Non-pigmented ciliary epithelial cell (primary cell): ENCODE measurements at places on chromosomes 12 and 14.

DNA sequence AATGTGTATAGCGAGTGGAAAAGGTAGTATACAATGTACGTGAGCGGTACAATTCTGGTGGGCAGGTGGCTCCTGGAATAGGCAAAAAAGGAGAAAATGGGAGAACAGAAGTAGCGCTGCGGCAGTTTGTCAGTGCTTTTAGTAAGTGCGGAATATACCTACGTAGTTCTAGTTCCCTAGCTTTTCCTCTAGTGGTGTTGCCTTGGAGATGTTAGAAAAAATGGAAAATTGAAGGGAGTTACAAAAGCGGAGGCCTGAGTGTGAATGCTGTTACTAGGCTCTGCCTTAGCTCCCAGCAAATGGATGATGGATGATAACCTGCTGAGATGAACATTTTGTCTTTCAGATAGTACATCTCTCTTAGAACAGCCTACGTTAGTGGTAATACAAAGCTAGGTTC, 1.1 kb downstream of the TTC8 start:
- no peak for DNase-seq

GRCh38 chr12:108629824-108630476, 3.7 kb downstream of the SELPLG start:
- DNase-seq = peak; percentile 70

- no peak for DNase-seq
Observed at GRCh38 chr12:91702843-91703425, 442.7 kb downstream of the BTG1 start.

- no peak for DNase-seq
Observed at GRCh38 chr12:43676183-43676813, 82.3 kb downstream of the PUS7L start.

GRCh38 chr12:118256352-118256751, 116.4 kb downstream of the TAOK3 start:
- DNase-seq = no peak

GRCh38 chr12:75236206-75236605, 26.6 kb upstream of the KCNC2 start:
- no peak for DNase-seq

- DNase-seq = no peak
Observed at GRCh38 chr12:21950649-21951048, 9.4 kb upstream of the ABCC9 start.

DNA sequence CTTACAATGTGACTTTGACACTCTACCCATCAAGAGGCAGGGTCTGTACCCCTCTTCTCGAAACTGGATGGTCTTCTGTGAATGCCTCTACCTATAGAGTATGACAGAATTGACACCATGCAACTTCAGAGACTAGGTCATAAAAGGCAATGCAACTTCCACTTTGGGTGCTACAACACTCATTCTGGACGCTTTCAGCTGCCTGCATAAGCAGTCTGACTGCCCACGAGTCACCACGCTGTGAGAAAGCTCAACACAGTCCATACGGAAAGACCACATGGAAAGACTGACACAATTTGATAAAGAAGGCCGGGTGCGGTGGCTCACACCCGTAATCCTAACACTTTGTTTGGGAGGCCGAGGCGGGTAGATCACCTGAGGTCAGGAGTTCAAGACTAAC, 14.9 kb downstream of the SLC7A7 start:
- DNase-seq = no peak

DNA sequence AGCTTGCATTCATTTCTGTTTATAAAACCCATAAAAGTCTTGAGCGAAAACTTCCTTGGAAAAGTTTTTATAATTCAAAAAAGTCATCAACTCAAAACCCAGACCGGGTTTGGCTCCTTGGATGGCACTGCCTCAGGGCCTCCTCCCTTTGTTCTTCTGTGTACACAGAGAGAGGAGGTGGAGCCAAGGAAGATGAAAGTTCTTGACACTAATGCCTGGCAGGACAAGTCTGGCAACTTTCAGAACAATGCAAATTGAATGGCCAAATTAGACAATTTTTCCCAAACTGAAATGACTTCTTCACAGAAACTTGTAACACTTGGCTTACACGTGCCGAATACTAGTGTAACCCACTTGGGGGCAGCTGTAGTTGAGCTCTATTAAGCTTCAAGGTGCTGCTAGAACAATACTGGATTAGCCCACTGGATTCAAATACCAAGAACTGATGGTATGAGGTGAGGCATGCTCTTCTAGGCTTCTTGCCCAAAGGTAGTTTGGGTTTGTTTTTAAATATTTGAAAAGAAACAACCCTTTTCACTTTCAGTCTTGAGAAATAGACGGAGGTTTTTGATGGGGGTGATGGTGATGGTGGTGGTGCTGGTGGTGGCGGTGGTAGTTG, 86.6 kb upstream of the FRMD6 start:
- DNase-seq = no peak

DNA sequence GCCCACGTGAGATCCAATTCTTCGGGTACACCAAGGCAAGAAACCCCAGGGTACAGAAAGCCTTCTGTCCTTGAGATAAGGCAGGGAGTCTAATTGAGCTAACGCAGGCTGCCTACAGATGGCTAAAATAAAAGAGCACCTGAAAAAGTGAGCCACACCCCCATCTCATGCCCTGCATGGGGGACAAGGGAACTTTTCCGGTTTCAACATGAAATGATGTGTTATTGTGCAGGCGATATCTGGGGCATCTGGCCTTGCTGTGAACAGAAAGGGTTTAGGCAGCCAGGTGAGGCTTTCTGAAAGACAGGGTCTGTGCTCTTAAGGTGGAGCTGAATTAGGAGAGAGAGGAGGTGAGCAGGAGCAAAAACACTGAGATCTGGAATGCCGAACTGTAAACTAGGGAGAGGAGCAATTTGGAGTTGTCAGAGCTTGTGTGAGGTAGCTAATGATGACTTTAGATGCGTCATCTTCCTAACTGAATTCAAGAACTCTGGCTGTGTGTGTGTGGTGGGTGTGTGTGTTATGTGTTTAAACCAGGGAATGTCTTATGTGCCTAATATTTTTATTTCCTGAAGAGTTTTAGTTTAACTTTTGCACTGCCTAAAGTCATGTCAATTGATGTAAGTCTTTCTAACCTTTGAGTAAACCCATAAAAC, 20.1 kb upstream of the LDHB start:
- DNase-seq = no peak

DNA sequence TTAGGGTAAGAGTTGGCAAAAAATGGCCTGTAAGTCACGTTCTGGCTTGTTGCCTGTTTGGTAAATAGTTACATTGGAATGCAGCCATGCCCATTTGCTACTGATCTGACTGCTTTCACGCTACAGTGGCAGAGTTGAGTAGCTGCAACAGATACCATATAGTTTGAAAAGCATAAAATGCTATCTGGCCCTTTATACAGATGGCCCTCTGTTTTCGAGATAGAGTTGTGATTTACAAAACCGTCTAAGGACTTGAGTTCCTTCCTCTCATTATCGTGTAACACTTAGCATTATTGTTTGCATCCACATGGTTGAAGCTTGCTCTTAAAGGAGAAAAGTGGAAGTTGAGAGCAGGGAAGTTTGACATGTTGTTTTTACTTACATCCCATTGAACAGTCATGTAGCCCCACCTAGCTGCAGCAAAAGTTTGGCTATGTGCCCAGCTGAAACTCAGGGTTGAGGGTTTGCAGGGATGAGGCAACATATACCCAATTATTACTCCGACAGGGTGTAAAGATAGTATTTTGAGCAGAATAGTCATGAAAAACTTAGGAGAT, 11.3 kb upstream of the SCFD1 start:
- DNase-seq = no peak

DNA sequence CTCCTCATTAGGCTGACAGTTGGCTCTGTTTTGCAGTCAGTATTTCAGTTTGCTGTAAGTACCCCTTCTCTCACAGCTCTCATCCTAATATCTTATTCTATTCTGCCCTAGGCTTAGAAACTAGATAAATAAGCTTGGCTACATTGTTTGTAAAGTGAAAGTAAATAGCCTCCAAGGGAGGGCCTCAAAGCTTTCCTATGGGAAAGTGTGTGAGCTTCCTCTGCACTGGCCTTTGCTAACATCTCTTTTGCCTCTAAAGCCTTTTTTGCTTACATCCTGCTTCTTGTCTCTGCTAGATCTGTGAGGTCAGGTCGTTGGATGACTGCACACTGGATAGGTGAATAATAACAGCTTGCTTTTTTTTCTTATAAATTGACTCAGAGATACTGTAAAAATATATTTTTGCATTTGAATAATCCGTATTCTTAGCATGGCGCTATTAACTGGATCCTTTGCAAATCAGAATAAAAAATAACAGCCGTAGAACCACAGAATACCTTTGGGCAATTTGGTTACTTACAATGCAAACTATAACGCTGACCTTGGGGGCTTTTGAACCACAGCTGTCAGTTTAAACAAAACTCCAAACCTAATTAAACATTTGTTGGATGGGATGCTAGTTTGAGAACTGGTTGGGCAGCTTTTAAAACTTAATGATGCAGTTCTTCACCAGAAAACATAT, 55.1 kb downstream of the TTC6 start:
- no peak for DNase-seq

- no peak for DNase-seq
Observed at GRCh38 chr12:41055875-41056577, 132.1 kb upstream of the PDZRN4 start.

DNA sequence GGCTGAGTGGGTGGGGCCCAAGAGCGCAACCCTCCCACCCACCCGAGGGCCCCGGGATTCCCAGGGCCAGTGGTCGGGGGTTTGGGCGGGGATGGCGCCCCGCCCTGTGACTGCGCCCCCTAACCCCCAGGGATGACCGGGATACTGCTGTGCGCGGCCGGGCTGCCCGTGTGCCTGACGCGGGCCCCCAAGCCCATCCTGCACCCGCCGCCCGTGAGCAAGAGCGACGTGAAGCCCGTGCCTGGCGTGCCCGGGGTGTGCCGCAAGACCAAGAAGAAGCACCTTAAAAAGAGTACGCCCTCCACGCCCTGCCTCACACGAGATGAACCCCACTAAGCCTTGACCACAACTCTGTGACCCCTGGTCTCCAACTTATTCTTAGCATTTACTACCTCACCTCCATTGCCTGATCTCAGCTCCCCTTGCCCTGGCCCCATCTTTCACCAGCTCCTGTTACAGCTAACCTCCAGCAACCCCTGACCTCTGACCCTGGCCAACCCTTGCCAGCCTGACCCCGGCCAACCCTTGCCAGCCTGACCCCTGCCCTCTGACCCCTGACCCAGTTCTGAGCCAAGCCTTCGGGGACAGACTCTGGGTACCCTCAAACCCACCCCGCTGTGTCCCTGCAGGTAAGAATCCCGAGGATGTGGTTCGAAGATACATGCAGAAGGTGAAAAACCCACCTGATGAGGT, 37.0 kb downstream of the DTX1 start:
- DNase-seq = no peak

DNA sequence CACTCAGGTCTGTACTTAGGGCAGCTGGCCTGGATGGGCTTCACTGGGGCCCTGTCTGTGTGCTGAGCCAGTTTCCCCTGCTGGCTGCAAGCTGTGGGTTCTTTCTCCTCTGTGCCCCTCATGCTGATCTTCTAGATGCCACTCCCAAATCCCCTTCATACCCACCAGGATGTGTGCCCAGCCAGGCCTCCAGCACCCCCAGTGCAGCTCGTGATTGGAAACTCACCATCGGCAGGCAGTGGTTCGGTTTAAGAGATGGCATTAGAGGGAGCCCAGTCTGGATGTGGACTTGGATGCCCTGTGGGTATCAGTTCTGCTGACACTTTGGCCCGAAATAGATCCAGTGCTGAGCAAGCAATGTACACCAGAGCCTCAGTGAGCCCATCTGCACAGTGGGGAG, 5.9 kb downstream of the TCL1B start:
- DNase-seq = no peak

DNA sequence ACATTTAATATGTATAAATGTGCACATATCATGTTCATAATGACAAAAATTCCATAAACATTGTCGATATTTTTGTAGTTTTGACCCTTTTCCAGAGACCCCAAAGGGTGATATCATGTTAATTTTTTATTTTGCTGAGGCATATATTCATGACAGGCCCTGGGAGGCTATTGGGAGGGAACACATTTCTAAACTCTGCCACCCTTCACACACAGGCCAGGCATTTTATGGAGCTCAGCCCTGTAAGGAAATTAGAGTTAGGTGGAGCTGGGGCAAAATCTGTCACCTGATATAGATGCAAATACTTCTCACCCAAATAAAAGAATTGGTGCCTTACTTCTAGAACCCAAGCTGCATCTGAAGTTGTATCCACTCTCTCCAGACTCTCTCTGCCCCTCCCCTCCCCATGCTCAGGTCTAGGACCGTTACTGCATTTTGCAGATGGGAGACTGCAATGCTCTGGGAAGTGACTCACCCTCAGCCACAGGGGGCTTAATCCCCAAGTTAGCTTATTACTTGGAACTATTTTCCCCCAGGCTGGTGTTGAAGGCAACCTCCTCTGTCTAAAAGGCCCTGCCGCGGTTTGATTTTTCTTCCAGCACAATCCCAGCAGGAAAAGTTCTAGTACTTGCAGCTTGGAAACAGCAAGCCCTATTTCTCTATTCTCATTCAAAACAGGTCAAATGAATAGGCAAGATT, 238.9 kb downstream of the EMP1 start:
- DNase-seq = no peak

GRCh38 chr12:42325326-42325652, 605 bp downstream of the ZCRB1 start:
- no peak for DNase-seq

GRCh38 chr14:88775532-88775931, 17.2 kb downstream of the EML5 start:
- no peak for DNase-seq

DNA sequence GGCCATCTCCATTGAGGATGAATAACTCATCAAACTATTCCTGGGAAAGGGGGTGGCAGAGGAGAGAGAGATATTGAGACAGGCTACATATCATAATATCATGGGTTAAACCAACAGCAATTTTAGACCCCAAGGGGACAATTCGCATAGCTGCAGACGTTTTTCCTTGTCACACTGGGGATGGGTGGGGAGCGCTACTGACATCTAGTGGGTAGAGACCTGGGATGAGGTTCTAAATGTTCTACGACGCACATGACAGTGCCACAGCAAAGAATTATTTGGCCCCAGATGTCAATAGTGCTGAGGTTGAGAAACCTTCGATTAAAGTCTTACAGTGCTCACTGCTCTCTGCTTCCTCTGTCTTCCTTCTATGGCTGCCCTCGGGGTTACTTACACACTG, 425.6 kb downstream of the NRXN3 start:
- no peak for DNase-seq

DNA sequence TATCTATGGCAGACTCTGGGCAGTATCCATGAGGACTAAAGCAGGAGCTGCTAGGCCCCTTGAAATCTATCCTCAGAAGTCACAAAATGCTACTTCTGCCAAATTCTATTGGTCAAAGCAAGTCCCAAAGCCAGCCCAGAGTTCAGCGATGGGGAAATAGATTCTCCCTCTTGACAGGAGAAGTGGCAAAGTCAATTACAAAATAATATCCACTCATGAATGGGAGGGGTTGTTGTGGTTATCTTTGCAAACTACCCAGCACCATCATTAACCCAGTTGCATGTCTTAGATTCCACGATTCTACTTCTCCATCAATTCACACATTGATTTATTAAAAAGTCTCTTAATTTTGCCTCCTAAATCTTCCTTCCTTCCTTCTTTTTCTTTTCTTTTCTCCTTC, 30.7 kb upstream of the STXBP6 start:
- no peak for DNase-seq

DNA sequence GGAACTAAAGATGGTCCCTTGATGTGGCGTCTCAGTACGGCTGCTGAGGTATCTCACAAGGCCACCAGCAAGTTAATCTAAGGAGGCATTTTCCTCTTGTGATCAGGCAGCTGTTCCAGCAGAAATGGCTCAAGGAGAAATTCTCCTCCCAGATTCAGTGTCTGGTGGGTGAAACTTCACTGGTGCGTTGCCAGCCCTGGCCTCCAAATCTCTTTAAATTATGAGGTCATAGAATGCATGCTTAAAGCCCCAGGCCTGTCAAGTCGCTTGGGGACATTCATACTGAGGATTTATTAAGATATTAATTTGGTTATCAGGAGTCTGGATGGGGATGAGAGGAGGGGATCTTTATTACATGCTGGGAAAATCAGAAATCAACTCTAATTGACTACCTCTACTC, 72.9 kb downstream of the PPP2R5C start:
- no peak for DNase-seq
